T-cell (primary cell): ENCODE measurements at places on chromosomes 2 and 18.

- no peak for DNase-seq
These were observed 54.4 kb downstream of the ANKMY1 start for GRCh38 chr2:240503375-240503774.

GRCh38 chr18:9755615-9756014, 47.5 kb downstream of the RAB31 start:
- no peak for DNase-seq

- no peak for DNase-seq
These were observed 151.5 kb downstream of the ASXL3 start for GRCh38 chr18:33729556-33729955.

- no peak for DNase-seq
These were observed 44.4 kb downstream of the EXOC6B start for GRCh38 chr2:72781480-72781879.

DNA sequence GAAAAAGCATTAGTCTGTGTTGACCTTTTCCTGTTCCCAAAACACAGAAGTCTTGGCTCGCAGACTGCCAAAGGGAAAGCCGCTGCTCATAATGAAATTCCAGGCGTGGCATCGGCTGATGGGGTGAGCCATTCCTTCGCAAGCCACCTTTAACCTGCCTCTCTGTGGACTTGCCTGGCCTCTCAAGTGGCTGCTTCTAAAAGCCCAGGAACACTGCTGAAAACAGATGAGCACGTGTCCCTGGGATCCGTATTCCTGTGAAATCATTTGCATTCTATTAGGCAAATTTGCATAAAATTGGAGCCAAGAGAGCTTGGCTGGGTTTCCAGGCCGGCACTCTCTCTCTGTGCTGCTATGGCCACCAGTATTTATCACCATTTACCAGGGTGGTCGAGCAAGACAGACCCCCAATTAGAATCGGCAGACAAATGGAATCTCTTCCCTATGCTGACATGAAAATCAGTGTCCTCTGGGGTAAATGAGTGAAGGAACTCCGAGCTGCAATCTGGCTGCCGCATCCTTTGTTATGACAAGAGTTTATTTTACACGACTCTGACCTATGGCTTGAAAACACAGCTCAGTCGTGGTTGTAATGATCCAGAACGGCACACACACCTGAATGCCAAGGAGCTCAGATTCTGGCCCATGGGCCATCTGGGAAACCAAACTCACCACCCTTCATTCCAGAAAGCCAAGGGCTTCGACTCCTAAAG, 21.7 kb downstream of the BCL2 start:
- DNase-seq, result no peak

DNA sequence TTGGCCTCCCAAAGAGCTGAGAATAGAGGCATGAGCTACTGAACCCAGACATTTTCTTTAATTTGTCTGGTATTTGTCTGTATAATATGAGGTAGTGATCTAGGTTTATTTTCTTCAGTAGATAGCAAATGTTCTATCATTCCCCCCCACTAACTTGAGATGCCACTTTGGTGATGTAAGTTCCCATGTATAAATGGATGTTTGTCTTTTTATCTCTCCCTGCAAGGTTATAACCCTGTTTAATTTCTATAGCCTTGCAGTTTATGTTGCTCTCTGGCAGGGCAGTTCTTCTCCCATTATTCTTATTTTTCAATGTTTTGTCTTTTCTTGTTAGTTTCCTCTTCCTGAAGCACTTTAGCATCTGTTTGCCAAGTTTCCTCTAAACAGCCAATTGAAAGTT, 39.1 kb upstream of the MAP4K4 start:
- no peak for DNase-seq

- DNase-seq, result no peak
These were observed 1.1 kb upstream of the KCTD1 start for GRCh38 chr18:26549263-26550094.

DNA sequence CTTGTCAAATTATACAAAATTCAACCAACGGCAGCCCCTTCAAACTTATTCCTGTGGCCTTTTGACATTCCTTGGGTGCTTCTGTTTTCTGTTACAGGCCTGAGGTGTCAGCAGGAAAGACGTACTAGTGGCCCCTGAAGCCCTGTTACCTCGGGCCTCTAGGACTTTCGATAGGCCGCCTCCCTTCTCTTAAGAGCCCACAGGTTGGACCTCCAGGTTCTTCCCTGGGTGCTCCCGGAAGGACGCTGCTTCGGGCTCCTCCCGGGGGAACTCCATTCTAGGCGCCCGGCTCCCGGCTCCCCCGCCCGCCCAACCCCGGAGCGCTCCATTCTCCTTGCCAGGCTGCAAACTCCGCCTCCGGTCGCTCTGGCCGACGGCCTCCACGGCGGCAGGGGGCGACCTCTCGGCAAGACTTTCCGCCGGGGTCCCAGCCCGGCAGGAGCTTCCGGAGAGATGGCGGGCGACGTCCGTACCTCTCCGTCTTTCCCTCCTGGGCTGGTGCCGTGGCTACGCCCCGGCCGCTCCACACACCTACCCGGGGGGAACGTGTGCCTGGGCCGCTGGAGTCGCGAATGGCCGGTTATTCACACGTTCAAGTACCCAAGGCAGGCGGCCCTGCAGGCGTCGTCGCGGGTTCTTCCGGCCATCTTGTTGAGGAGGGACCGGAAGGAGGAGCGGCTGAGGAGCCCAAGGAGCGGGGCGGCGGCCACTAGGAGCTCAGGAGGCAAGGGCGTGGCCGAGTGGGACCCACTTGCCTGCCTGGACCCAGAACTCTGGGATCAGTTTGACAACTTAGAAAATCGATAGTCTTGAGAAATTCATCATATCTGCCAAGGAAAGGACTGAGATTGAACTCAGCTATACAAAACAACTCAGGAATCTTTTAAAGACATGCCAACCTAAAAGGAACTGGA, 27.5 kb downstream of the BOLA3 start:
- DNase-seq, result peak; percentile 68

GRCh38 chr2:95289253-95289652, 7.9 kb upstream of the KCNIP3 start:
- no peak for DNase-seq

DNA sequence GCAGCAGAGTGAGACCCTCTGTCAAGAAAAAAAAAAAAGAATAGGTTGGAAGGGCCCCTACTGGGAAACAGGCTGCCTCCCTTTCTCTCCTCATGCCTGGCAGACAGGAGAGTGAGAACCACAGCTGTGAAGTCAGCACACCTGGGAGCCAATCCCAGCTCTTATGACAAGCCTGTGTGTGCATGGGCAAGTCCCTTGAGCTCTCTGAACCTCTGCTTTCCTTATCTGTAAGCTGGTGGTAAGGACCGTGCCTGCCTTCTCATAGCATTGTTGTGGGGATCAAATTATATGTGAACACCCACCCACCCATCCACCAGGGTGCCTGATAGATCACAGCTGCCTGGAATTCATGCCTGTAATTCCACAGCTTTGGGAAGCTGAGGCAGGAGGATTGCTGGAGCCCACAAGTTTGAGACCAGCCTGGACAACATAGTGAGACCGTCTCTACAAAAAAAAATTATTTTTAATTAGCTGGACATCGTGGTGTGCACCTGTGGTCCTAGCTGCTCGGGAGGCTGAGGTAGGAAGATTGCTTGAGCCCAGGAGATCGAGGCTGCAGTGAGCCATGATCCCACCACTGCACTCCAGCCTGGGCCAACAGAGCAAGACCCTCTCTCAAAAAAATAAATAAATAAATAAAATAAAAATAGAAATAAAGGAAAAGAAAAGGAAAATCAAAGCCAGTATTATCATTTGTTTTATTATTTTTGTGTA, 66.9 kb upstream of the MCFD2 start:
- no peak for DNase-seq

- DNase-seq, result no peak
These were observed 39.1 kb upstream of the ALPP start for GRCh38 chr2:232339121-232340081.

DNA sequence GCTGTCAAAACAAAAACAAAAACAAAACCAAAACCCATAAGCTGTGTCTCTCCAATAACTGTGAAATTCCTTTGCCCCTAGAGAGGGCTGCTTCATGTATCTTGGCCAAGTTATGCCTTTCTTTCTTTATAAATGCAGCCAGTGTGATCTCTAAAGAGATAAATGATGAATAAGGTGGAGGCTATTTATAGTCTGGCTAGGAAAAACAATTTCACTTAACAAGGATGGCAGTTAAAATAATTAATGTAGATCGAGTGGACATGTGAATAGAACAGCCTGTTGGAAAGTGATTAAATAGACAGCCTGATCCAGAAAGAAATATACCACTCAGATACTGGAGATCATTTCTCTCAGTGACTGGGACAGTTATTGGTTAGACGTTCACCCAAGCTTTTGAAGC, 1666.9 kb upstream of the CELF4 start:
- DNase-seq, result no peak

- DNase-seq, result no peak
These were observed 17.8 kb downstream of the THNSL2 start for GRCh38 chr2:88187927-88188326.

GRCh38 chr2:190815226-190815625, 65.4 kb upstream of the GLS start:
- no peak for DNase-seq

DNA sequence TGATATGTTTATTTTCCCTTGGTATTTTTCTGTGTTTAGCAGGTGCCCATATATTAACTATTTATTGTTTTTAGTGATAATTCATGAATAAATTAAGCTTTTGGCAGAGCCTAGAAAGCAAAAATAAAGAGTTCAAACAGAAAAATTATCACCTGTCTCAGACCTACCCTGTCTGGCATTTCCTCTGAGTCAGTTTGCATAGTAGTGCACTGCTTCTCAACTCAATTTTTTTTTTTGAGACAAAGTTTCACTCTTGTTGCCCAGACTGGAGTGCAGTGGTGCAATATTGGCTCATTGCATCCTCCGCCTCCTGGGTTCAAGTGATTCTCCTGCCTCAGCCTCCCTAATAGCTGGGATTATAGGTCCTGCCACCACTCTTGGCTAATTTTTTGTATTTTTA, 793.9 kb downstream of the SUCLG1 start:
- DNase-seq, result no peak

GRCh38 chr2:127105656-127106456, 1.1 kb downstream of the BIN1 start:
- DNase-seq, result no peak

DNA sequence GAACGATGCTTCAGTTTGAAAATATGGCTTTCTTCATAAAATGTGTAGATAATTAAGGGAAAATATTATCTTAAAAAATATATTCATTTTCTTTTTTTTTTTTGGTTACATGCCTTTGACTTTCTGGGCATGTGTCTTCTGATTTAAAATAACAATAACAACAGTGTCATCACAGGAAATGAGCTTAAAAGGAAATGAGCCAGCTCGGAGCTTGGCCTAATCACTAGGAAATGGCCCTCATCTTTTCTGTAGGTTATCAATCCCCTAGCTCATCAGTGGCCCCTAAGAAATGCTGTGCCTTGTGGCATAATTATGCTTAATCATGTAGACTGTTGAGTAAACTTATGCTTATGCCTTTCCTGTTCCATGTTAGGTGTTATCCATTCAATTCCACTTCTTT, 141.8 kb upstream of the FHL2 start:
- DNase-seq, result no peak

- no peak for DNase-seq
These were observed 479 bp downstream of the RNMT start for GRCh38 chr18:13726972-13727331.

DNA sequence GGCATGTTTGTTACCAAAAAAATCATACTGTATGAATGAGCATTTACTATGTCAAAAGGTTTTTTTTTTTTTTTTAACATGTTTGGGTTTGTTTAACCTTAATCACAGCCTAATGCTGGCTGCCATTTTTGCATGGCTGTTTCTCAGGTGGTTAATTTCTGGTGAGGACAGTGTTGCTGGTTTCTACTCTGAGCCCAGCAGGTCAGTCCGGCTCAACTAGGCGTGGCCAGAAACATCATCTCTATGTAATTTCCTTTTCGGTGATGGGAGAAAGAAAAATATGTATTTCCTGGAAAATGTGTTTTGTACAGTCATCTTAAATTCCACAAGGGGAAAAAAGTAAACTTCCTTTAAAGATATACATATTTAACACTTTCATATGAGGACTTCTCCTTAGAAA, 24.9 kb upstream of the BZW1 start:
- DNase-seq, result no peak

GRCh38 chr2:974502-974901, 23.9 kb downstream of the SNTG2 start:
- no peak for DNase-seq

DNA sequence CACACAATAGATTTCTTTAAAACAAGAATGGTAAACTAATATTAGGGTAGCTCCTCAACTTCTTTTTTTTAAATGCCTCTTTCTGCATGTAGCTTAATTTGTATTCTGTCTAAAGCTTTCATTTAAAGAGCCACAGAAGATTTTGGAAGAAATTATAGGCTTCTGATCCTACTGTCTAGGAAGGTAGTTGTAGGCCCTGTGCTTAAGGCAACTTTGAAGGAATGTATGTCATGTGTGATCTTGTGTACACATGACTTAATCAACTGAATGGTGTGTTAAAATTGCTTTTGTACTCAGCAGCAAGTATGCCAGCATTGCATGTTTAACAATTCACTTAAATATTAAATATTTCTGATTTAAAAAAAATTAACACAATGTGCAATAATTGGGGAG, 51.5 kb upstream of the LYPD6 start:
- no peak for DNase-seq

- DNase-seq, result no peak
These were observed 321.8 kb downstream of the ZEB2 start for GRCh38 chr2:144198116-144198515.

DNA sequence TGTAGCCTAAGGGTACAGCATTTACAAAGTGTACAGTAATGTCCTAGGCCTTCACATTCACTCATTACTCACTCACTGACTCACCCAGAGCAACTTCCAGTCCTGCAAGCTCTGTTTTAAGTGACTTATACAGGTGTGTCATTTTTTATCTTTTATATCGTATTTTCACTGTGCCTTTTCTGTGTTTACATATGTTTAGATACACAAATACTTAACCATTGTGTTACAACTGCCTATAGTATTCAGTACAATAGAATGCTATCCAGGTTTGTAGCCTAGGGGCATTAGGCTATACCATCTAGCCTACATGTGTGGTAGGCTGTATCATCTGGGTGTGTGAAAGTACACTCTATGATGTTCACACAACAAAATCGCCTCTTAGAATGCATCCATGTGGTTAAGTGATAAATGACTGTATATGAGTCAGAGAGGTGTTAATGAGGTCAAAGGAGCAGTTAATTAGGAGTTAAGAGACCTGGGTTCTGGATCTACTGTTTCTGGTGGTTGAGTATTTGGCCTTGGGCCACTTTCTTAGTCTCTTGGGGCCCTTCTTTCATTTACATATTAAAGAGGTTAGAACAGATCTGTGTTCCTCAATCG, 149.1 kb downstream of the GREB1L start:
- no peak for DNase-seq

GRCh38 chr2:190677255-190677654, 28.4 kb downstream of the NAB1 start:
- DNase-seq, result no peak
